ENCODE measurements at places on chromosomes 1 and 21. TPM values are rescaled to one million over a fixed set of nuclear protein-coding genes. Genes with fewer than 3 reads are reported as not detected.

GRCh38 chr1:95888941-95889390 is 655.0 kb downstream of the RWDD3 start:
- no peak for DNase-seq

Gene AMY1B
- total RNA-seq = not detected

- no peak for DNase-seq
These were observed 9.1 kb downstream of the SCYL3 start for GRCh38 chr1:169884634-169885033.

- no peak for DNase-seq
These were observed 46.3 kb upstream of the PDE9A start for GRCh38 chr21:42607102-42607501.

DNA sequence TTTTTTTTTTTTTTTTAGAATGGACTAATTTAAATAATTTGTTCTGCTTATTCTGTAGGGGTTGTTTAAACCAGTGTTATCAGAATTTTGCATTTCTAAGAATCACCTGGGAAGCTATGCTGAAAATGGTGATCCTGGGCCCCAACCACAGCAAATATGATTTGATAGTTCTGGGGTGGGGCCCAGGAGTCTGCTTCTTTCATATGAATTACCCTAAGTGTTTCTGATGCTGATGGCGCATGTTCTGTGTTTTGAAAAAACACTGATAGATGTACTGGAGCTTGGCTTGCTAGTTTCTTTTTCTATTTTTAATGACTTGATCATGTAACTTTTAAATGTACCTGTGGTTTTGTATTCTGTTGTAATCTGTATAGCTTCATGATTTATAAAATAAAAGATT is 89.3 kb downstream of the CDC14A start:
- no peak for DNase-seq

Gene DCDC2B
- not detected for total RNA-seq

- DNase-seq = peak; percentile 17
These were observed 97.7 kb upstream of the SLC25A33 start for GRCh38 chr1:9441451-9442133.

- no peak for DNase-seq
These were observed 641.5 kb downstream of the PLPP3 start for GRCh38 chr1:55937840-55938375.

Gene NUP210L
- not detected for total RNA-seq

GRCh38 chr1:40272653-40273213 is 14.7 kb downstream of the ZMPSTE24 start:
- no peak for DNase-seq

Gene SLAMF7
- not detected for total RNA-seq

GRCh38 chr1:172926070-172926469 is 124.7 kb downstream of the TNFSF18 start:
- DNase-seq = no peak

GRCh38 chr1:35832276-35832905 is 24.6 kb downstream of the AGO4 start:
- DNase-seq = no peak

DNA sequence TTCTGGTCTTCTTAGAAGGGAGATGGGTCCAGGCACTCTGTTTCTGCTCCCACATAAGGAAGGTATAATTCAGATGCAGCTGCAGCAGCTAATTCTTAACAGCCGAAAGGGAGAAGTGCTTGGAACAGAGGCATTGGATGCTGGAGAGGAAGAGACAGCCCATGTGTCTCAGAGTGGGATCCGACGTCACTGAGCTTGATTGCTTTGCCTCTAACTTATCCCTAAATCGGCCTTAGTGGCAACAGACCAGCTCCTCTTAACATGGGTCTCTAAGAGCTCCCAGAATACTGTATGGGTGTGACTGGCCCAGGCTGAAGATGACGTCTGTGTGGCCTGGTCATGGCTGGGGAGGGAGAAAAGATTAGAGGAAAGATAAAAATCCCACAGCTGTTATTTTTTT is 40.7 kb upstream of the KCND3 start:
- no peak for DNase-seq

Gene VAMP4
- 7.7 TPM for total RNA-seq

DNA sequence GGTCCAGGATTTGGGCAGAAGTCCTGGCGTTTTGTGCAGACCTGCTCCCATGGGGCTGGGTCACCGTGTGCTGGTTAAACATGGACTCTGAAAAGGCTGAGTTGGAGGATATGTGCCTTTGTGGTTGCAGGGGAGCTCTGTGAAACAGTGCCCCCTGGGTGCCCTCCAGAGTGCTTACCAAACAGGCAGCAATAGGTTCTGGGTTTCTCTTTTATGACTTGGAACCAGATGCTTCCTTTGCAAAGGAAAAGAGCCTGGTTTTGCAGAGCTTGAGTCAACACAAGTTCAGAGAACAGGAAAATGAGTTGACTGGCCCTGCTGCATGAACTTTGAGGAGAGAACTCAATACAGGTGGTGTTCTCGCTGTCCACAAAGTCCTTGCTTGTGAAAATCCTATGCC is 288.9 kb downstream of the TM2D1 start:
- DNase-seq = peak; percentile 39

- DNase-seq = peak; percentile 28
These were observed 40.7 kb upstream of the EYA3 start for GRCh38 chr1:28129150-28129549.

Gene ALX3
- total RNA-seq = not detected

DNA sequence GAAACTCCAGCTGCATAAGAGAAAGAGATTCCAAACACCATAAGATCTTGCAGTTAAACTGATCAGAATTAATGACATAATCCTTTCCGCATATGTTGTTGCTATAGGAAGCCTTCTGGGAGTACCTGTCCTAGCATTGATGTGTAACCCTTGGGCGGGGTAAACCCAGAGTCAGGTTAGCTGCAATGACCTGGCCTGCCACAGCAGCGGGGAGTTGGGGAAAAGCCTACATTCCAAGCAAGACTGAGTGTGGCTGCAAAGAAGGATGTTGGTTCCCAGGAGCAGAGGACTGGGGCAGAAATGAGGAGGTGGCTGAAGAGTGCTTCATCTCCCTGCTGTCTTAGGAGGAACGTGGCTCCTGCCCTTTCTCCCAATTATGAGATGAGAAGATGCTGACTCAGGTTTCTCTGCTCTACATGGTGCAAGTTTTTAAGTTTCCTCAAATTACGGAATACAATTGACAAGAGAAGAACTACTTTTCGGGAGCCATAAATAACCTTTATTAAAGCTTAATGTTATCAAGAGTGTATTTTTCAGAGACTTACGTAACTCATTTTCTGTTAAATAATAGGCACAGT is 142.1 kb downstream of the RYR2 start:
- no peak for DNase-seq

Gene KCND3
- 1.3 TPM for total RNA-seq

Gene OR2L5
- total RNA-seq = not detected

DNA sequence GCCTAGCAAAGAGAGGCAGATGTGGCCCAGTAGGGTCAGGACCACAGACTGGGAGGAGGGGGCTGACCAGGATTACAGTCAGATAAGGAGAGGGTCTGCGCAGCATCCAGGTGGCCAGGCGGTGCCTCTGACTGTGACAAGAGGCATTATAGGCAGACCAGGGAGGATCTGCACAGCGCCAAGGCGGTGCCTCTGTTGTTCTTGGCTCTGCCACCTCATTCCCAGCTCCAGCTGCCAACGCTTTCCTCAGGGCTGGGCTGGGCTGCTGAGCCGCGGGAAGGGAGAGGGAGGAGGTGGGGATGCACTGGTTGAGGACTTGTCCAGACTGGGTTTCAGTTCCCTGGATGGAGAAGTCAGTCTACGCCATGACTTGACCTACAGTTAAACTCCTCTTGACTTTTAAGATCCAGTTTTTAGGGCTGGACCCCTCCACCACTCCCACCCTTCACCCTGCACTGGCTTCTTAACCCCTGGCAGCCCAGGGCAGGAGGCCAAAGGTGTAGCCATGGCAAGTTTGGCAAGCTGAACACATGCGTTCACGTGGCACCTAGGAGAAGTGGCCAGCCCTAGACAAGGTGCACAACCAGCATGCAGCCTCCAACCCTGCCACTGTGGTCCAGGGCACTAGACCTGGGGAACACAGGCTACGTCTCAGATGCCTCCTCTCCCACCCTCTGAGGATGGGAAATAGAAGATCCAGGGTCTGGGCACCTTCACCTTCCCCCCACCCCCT is 4.5 kb upstream of the CRABP2 start:
- DNase-seq = peak; percentile 36

DNA sequence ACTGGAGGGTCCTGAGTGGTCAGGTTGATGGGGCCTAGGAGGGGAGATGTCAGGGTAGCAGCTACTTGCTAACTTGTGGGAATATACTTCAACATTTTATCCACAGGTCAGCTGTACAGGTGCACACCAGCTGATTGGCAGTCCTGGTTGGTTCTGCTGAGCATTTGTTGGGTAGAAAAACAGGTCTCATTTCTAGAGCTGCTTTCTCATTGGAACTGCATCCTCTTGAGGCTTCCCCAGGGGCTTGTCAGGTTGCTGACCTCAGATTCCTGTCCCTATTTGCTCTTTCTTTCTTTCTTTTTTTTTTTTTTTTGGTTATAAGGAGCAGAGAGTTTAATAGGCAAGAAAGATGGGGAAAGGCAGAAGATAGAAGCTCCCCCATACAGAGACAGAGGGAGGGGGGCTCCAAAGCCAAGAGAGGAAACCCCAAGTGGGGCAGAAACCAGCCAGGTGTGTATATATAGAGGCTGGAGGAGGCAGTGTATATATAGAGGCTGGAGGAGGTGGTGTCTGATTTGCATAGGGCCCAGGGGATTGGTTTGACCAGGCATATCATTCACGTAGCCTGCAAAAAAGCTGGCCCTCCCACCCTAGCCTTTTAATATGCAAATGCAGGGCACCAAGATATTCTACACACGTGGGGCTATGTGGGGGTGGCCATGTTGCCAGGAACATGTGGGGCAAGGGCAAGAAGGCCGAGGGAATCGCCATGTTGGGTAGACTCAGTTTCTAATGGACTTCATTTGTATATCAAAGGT is 57.3 kb upstream of the STUM start:
- DNase-seq = no peak

Gene ACTA1
- total RNA-seq = not detected

GRCh38 chr1:9728451-9729295 is 77.1 kb downstream of the PIK3CD start:
- no peak for DNase-seq

Gene RGSL1
- not detected for total RNA-seq

- peak; percentile 70 for DNase-seq
These were observed at the start of gene JAM2 for GRCh38 chr21:25638660-25639550. Gene JAM2, plus strand, starts transcription at chr21:25639258. Its CDS starts 564 bp downstream, at chr21:25639822.

GRCh38 chr1:185567440-185567839 is 166.8 kb upstream of the HMCN1 start:
- DNase-seq = no peak

Gene SDC3
- total RNA-seq = 16.8 TPM

DNA sequence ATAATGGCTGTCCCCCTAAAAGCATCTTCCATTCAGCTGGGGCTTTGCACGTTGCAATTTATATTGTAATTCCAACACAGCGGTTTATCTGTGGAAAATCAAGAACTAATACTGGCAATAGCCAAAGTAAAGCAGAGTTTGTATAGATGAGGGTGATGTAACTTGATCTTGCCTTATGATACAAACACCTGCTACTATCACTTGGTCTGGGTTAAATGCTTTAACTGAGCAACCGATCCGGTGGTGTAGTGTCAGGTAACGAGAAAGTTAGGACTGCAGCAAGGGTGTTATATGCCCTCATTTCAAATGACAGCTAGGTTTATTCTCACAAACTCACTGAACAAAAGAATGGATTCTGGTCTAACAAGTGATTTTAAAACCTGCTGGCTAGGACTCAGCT is 47.3 kb upstream of the PLPPR4 start:
- no peak for DNase-seq

- peak; percentile 43 for DNase-seq
These were observed at the start of gene SAMD13 for GRCh38 chr1:84301004-84301784. Gene SAMD13, plus strand, starts transcription at chr1:84301708. Its CDS starts 1,527 bp downstream, at chr1:84303235.

DNA sequence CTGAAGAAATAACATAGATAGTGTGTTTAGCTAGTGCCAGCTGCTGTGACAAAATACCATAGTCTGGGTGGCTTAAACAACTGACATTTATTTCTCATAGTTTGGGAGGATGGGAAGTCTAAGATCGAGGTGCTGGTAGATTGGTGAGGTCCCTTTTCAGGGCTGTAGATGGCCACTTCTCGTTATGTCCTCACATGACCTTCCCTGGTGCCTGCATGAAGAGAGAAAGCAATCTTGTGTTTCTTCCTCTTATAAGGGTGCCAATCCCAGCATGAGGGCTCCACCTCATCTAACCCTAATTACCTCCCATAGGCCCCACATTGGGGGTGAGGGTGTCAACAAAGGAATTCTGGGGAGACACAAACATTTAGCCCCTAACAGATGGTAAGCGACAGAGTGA is 9.3 kb downstream of the MTARC2 start:
- DNase-seq = no peak

GRCh38 chr1:242456726-242457269 is 67.7 kb downstream of the PLD5 start:
- DNase-seq = no peak

GRCh38 chr1:56709269-56709880 is 64.3 kb downstream of the PRKAA2 start:
- peak; percentile 62 for DNase-seq

DNA sequence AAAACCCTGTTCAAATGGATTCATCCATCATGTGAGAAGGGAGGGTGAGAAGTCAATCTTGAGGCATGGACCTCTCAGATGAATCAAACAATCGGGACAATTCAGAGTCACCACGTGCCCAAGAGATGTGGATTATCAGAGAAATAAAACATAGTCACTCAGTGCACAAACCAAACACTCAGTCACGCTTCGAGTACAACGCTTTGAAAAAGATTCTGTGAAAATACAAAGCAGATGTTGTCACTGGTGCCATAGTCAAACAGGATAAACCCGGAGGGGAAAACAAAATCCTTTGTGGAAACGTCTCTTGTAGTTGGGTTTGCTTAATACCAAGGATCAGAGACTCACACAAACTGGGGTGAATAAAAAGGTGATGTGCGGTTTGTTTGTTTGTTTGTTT is 188.4 kb downstream of the RRAGC start:
- no peak for DNase-seq

DNA sequence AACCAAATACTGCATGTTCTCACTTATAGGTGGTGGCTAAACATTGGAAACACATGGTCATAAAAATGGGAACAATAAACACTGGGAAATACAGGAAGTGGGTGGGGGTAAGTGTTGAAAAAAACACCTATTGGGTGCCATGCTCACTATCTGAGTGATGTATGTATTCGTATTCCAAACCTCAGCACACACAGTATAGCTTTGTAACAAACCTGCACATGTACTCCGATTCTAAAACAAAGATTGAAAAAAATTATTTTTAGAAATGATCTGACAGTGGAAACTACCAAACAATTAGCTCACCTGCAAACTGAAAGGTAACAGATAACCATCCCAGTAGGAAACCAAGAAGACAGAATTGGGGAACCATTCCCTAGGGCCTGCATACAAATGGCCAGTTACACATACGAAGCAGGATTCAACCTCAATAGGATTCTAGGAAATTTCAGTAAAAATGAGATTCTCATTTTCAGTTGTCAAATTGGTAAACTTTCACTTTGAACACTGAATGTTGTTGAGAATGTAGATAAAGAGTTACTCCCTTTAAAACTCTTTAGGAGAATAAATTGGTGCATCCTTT is 88.1 kb upstream of the LRRC8D start:
- DNase-seq = no peak

DNA sequence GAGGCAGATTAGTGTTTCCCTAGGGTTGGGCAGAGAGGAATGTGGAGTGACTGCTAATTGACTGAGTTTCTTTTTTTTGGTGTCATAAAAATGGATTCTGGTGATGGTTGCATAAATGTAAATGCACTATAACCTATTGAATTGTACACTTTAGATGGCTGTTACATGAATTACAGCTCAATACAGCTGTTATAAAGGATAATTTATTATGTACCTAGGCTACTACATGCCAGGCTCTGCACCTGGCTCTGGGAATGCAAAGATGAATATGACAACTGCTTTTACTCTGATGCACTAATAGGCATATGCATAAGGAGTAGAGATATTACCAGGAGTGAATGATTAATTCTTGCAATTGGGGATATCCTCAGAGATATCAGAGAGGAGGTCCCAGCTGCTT is 345.3 kb downstream of the PTBP2 start:
- no peak for DNase-seq

All from fibroblast of villous mesenchyme (primary cell).